ENCODE measurements at places on chromosomes 13 and 19.

GRCh38 chr19:54312436-54313377 is at the start of gene LILRA5:
TSS of gene LILRA5 (minus strand) at chr19:54313166. CDS start at chr19:54313019, 147 bp downstream.
- no peak for DNase-seq

- no peak for DNase-seq
Observed at GRCh38 chr13:28100150-28101121, at the start of gene FLT3. TSS of gene FLT3 (minus strand) at chr13:28100576. CDS start at chr13:28100510, 66 bp downstream.

- DNase-seq, result no peak
Observed at GRCh38 chr19:42402376-42403116, 12.4 kb upstream of the CNFN start.

- DNase-seq, result no peak
Observed at GRCh38 chr13:106332621-106333020, 202.8 kb downstream of the EFNB2 start.

DNA sequence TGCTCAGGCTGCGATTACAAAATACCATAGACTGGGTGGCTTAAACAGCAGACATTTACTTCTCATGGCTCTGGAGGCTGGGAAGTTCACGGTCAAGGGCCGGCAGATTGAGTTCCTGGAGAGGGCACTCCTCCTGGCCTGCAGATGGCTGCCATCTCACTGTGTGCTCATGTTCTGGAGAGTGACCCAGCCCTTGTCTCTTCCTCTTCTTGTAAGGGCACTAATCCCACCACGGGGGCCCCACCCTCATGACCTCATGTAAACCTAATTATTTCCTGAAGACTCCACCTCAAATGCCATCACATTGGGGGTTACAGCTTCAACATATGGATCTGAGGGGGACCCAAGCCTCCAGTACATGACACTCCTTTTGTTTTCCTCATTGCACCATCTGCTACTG is 56.0 kb upstream of the CLDN10 start:
- DNase-seq, result no peak

- no peak for DNase-seq
Observed at GRCh38 chr13:50779443-50780200, 63.9 kb downstream of the DLEU7 start.

DNA sequence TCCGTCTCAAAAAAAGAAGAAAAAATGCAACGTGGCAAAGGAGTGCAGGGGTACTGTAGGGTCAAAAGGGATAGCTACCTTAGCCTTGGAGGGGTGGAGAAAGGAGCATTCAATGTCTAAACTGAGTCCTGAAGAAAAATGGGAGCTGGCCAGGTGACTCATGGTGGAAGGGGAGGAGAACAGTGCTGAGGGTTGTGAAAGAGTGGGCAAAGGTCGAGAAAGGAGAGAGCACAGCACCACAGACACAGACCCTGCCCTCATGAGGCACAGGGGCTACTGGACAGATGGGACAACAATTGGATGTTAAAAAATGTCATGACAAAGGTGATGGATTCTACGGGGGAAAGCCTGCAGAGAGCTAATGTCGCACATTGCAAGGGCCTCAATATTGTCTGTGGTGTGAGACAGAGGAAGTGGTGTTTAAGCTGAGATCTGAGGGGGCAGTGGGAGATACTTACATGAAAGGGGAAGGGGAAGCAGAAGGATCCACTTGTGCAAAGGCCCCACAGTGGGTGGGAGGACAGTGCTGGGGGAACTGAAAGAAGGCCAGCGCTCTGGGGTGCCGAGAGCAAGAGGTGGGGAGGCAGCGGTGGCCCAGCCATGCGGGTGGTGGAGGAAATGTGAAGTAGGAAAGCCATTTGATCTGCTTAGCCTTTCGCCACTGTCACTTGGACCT is 42.9 kb upstream of the URAD start:
- DNase-seq, result no peak

DNA sequence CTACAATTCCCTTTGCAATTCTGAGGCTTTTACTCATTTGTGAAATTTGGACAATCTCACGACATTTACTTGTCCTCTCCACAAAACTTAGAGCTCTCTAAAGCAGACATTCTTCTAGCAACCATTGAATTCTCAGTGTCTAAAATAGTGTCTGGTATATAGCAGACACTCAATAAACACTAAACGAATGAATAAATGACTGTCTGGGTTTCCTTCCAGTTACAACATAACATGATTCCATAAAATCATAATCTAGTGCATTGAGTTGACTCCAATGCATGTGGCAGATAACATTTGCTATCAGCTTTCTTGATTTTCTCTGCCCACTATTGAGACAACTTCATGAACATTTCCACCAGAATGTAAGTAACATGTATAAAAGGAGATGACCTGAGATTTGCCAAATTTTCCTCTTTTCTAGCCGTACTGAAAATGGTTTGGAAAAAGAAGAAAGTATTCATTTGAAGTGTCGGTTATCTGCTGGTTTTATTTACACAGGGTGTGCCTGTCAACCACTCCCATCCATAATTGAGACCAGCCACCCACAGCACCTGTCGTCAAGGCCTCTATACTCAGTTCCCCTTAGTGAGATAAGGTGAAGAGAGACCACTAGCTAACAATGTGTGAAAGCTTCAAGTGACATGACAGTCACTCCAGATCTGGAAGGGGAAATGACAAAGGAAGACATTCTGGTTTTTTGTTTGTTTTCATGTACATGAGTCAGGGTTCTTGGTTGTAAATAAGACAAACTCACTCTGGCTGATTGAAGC is 4.8 kb upstream of the SERP2 start:
- no peak for DNase-seq

GRCh38 chr19:751501-752341 is 809 bp downstream of the MISP start:
- no peak for DNase-seq

- DNase-seq, result no peak
Observed at GRCh38 chr13:91664039-91664438, 265.6 kb downstream of the GPC5 start.

- no peak for DNase-seq
Observed at GRCh38 chr19:52270266-52270885, 989 bp downstream of the ZNF766 start.

GRCh38 chr19:49347835-49348234 is 12.6 kb downstream of the CD37 start:
- DNase-seq, result no peak

DNA sequence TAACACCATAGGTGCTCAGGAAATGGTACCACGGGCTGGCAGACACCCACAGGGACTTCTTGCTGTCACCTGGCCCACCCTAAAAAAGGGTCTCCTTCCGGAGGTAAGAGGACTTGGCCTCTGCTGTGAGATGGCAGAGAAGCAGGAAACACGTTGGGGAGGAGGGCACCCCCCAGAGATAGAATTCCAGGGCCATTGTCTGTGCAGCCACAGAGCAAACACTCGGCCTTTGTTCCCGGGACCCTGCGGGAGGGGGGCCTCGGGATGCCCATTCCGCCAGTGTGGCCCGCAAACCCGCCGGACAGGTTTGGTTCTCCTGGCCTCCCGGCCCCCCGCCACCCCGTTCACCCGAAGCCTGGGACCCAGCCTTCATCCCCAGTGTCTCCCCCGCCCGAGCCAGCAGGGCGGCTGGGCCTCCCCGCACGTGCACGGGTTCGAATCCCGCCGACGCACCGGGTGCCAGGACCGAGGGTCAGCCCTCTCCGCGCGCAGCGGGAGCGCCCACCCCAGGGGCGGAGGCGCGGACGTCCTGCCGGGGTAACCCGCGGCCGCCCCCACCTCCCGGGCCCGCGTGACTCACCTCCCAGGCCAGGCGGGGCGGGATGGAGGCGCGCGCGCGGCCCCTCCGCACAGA is 714 bp downstream of the PLPP2 start:
- DNase-seq, result no peak

DNA sequence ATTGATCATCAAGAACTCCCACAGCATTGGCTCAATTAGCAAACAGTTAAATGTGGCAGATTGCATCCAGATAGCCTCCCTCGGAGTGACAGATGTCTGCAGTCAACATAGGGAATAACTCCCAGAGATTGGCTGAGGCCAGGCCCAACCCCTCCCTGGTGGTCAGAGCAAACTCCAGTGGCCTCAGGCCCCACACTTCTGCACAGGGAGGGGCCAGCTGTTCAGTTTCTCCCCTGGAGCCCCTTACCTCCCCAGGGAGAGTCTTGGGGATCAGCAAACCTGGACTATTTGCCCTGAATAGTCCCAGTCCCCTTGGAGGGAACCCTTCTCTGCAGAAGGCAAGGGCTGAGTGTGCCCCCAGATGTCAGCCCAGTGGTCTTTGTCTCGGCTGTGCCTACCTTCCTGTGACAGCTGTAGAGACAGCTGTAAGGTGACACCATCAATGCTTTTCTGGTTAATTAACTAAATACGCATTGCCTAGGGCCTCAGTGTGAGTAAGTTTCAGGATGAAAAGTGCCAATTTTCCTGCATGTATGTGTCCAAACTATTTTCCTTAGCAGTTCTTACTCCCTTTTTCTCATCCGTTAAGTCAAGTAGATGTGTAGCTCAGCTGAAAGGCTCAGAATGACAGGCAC is 102.7 kb upstream of the UQCRFS1 start:
- no peak for DNase-seq

- DNase-seq, result no peak
Observed at GRCh38 chr13:73300718-73301425, 242.1 kb downstream of the KLF5 start.

- DNase-seq, result no peak
Observed at GRCh38 chr13:25231517-25231916, 55.8 kb downstream of the MTMR6 start.

DNA sequence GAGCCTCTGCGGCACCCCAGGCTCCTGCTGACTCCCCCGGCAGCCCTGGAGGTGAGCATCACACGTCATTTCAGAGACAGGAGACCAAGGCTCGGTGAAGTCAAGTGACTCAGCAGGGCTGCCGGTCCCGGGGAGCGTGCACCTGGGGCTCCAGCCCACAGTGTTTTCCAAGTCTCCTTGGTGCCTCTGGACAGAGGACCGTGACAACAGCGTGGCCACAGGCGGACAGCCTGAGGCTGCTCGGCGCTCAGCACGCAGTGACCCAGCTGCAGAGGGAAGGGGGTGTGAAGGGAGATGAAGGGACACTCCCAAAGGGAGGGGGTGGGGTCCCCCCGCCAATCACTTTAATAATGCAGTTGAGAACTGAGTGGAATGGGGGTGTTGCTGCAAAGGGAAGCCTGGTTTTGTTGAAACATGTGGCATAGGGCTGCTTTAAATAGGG is 17.5 kb upstream of the ASPDH start:
- DNase-seq, result no peak

DNA sequence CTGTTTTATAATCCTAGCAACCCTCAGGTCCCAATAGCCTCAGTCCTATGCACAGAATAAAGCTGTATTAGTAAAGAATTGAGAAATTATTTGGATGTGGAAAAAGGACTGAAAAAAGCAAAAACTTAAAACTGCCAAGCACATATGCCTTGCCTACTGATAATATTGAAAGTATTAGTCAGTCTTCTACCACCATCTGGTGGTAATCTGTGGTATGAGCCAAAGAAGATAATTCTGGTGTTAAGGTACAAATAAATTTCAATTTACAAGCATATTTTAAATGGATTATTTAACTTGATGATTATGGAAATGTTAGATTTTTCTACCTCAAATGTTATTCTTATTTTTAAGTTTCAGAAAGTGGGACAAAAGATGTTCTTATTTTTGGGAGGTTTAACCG is 460.3 kb upstream of the KLHL1 start:
- DNase-seq, result no peak

GRCh38 chr13:101989798-101990350 is 412.0 kb downstream of the FGF14 start:
- DNase-seq, result no peak

- DNase-seq, result no peak
Observed at GRCh38 chr13:75788481-75788981, 152.4 kb downstream of the LMO7 start.

DNA sequence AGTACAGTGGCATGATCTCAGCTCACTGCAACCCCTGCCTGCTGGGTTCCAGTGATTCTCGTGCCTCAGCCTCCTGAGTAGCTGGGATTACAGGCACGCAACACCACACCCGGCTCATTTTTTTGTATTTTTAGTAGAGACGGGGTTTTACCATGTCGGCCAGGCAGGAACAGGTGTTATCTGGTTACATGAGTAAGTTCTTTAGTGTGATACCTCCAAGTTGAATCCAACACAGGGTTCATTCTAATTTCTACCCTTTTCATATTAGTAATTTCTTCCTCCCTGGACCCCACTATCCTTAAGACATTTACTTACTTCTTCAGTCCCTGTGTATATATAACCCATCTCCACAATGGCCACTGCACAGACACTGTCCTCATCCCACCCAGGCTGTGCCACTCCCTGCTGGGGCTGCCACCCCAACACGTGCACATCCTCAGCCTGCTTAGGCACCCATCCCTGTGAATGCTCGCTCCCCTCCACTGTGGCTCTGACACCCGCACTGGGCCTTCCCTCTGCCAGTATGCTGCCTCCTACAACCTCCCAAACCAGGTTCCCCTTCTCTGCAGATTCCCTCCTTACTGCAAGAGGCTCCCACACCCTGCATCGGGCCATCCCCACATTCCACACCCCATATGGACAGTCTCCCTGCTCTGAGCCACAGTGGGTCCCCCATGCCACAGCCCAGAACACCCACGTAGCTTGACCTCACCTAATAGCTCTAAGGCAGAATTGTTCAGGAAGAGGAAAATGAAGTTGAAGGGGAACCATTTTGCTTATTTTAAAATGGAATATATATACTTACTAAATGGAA is 147.1 kb downstream of the TBC1D4 start:
- no peak for DNase-seq

GRCh38 chr19:8438236-8438635 is 6.5 kb upstream of the HNRNPM start:
- DNase-seq, result no peak

DNA sequence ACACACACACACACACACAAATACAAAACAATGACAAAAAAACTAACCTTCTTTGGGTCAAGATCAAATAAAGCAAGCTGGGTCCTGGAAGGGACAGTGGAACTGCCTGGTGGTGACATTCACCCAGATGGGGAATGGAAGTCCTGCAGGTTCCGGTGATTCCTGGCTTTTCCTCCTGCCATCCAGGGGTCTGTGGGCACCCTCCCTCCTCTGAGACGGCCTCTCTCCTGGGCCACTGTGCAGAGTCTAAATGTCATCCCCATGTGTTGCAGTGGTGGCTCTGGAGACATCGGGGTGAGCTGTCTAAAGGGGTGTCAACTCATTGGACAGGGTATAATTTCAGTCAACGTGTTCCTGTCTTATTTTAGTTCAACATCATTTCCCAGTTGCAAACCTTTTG is 248.2 kb downstream of the ZNF536 start:
- DNase-seq, result no peak

DNA sequence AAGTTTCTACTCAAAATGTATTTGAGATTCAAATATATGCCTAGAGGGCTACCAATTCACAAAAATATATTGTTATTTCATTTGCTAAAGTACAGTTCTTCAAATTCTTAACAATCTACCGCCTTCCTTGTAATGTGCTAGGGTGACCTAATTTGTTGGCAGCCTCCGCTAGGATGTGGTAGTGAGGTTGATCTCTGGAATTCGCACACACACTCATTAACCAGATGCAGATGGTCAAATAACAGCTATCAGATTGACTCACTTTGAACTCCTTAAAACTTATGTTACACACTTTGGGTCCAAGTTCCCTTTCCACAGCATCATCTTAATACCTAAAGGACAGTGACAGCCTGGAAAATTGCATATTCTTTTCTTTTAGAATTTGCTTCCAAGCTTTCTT is 367.3 kb downstream of the DCT start:
- DNase-seq, result no peak

- no peak for DNase-seq
Observed at GRCh38 chr19:53311044-53311443, 22.5 kb upstream of the ZNF845 start.
